ENCODE measurements at places on chromosomes 7 and 10. TPM values are rescaled to one million over a fixed set of nuclear protein-coding genes. Genes with fewer than 3 reads are reported as not detected.

DNA sequence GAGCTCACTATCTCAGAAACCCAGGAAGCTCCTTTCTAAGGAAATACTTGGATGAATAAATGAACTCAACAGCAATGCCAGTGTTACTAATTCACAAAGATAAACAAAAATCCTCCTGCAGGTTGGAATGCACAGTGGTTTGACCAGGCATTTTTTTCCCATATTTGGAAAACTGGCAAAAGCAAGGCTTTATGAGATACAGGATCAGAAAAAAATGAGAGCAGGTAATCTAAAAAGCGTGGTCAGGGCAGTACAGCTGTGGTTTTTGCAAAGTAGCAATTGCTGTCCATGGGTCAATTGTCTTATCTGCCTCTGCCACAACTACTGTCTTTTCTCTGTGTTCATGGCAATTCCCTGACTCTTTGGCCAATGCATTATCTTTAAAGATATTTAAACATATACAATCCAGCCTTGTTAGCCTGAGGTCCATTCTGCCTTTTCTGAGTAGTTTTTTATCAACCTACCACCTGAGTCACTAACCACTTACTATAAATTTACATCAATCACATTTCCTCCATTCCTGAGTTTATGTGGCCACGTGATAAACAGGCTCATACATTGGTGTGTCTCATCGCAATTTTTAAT is 564.5 kb upstream of the IGFBP3 start:
- peaks cover 26% of the 10 kb centered on the region for H3K4me1 ChIP-seq
- no peak overlapping the region for H3K4me3 ChIP-seq
- H3K27ac ChIP-seq = peak overlapping the region; percentile 18
- H3K27me3 ChIP-seq = no peaks in the 10 kb centered on the region
- no peaks in the 10 kb centered on the region for H3K36me3 ChIP-seq

DNA sequence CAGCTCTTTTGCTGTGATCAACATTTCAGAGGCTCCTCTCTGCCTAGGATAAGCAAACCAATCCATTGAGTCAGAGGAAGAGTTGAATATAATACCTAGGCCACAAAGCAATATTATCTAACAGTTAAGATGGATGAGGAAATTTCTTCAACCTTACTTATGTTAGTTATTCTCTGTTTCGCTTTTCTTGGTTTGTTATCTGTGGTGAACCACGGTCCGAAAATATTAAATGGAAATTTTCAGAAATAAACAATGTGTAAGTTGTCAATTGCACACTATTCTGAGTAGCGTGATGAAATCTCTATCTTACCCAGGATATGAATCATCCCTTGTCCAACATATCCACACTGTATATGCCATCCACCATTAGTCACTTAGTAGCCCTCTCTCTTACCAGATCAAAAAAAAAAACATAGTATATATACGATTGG is 1.5 kb upstream of the HTR7 start:
- H3K36me3 ChIP-seq = no peaks in the 10 kb centered on the region
- DNase-seq = no peak
- H3K27ac ChIP-seq = peak overlapping the region; percentile 76
- peak overlapping the region; percentile 25 for H3K4me3 ChIP-seq

GRCh38 chr10:123568751-123569150 is 97.4 kb upstream of the GPR26 start:
- H3K27me3 ChIP-seq = peaks cover 51% of the 10 kb centered on the region
- no peaks in the 10 kb centered on the region for H3K36me3 ChIP-seq
- H3K27ac ChIP-seq = no peak overlapping the region
- no peak for DNase-seq
- no peak overlapping the region for H3K4me3 ChIP-seq
- H3K4me1 ChIP-seq = no peaks in the 10 kb centered on the region

Gene AKR1D1
- not detected for total RNA-seq

DNA sequence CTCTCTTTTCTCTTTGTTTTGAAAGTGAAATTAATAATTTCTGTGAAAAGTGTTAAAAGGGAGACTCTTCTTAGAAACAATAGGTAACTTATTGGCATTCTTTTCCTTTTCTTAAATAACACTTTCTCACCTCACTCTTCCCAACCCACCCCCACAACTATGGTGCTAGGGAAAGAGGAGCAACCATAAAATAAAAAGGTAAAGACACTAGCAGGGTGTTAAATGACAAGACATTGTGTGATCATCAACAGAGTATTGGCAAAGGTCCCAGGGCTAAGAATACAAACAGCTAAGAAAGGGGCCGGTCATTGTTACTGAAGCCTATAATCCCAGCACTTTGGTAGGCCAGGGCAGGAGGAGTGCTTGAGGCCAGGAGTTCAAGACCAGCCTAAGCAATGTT is 183.7 kb downstream of the NEBL start:
- no peak for DNase-seq
- H3K4me3 ChIP-seq = no peak overlapping the region

DNA sequence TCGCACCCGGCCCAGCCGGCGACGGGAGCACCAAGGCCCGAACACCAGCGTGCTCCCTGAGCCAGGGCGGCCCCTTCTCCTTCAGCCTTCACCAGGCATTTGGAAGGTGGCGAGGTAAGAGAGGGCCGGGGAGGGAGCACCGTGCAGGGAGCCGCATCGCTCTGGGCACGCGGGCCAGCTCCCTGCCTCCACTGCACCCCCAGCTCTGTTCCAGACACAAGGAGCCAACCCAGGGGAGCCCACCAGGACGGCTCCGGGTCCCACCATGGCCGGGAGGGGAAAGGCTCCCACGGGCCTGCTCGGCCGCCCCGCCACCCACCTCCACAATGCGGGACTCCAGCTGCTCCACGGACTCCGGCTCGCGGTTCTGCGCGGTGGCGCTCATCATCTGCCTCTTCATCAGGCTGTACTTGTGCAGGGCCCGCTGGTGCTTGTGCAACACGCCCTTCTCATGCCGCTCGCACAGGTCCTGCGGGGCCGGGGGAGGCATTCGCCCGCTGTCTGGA is 15.1 kb downstream of the NUDT1 start:
- H3K27me3 ChIP-seq = no peaks in the 10 kb centered on the region
- H3K36me3 ChIP-seq = no peaks in the 10 kb centered on the region
- H3K4me1 ChIP-seq = peaks cover 63% of the 10 kb centered on the region
- no peak overlapping the region for H3K4me3 ChIP-seq
- H3K27ac ChIP-seq = no peak overlapping the region

DNA sequence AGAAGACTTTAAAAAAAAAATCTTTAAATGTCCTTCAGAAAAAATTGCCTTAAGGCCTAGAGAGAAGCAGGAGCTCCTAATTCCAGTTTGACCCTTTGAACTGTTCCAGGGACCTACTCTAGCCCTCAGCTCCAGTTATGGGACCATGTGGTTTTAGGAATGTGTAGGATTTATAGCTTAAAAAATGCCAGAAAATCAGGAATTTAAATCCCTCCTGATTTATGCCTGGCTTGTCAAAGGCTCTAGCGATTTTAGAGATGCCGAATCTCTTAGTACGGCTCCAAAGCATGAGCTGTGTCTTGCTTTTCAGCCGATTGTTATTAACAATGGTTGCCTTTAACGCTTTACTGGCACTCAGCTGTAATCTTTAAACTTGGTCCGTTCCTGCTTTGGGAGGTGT is 130.6 kb upstream of the NPVF start:
- no peaks in the 10 kb centered on the region for H3K36me3 ChIP-seq
- H3K27ac ChIP-seq = no peak overlapping the region
- no peak for DNase-seq
- peaks cover 48% of the 10 kb centered on the region for H3K27me3 ChIP-seq
- H3K4me1 ChIP-seq = no peaks in the 10 kb centered on the region

Gene SPDYE6
- not detected for total RNA-seq

Gene HTRA1
- 14.9 TPM for total RNA-seq

All from PC-9 (cell line).